ENCODE measurements at places on chromosomes 1 and 21.

GRCh38 chr1:95263450-95263849 lies 29.4 kb downstream of the RWDD3 start:
- DNase-seq, result no peak

DNA sequence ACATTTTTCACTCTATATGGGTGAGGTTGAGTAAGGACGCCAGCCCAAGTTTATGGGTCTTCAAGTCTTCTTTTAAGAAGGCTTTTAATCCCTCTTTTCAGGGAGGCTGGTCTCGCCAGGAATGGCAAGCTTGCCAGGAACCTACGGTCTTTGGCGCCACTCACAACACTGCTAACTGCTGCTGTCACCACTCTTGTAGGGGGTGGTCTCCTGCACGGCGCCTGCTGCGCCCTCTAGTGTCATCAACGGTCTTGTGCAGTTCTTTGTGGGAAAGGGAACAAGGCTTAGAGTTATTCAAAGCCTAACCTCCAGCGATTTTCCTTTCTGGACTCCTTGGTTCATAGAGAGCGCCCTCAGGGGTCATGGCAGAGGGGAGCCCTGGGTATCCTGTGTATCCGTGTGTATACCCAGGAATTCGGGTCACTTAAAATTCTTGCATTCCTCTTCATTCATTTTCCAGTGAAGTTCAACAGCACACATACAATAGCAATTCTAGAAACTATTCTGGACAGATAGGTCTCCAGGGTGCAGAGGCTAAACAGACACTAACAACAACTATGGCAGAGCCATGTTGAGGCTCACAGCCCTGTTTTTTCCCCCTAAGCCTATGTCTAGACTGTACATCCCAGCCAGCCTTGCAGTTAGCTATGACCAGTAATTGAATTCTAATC lies 392.8 kb upstream of the CAMK1G start:
- DNase-seq, result no peak

- no peak for DNase-seq
These were observed 69.2 kb downstream of the LMX1A start for GRCh38 chr1:165287329-165287728.

DNA sequence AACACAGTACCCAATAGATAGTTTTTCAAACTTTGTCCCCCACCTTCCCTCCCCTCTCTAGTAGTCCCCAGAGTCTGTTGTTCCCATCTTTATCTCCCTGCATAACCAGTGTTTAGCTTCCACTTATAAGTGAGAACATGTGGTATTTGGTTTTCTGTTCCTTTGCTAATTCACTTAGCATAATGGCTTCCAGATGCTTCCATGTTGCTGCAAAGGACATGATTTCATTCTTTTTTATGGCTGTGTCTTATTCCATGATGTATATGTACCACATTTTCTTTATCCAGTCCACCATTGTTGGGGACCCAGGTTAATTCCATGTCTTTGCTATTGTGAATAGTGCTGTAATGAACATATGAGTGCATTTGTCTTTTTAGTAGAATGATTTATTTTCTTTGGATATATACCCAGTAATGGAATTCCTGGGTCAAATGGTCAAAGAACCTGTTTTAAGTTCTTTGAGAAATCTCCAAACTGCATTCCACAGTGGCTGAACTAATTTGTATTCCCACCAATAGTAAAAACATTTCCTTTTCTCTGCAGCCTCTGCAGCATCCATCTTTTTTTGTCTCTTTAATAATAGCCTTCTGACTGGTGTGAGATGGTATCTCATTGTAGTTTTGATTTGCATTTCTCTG lies 126.0 kb downstream of the AK5 start:
- no peak for DNase-seq

GRCh38 chr1:167052389-167052788 lies 37.8 kb downstream of the GPA33 start:
- DNase-seq, result no peak

DNA sequence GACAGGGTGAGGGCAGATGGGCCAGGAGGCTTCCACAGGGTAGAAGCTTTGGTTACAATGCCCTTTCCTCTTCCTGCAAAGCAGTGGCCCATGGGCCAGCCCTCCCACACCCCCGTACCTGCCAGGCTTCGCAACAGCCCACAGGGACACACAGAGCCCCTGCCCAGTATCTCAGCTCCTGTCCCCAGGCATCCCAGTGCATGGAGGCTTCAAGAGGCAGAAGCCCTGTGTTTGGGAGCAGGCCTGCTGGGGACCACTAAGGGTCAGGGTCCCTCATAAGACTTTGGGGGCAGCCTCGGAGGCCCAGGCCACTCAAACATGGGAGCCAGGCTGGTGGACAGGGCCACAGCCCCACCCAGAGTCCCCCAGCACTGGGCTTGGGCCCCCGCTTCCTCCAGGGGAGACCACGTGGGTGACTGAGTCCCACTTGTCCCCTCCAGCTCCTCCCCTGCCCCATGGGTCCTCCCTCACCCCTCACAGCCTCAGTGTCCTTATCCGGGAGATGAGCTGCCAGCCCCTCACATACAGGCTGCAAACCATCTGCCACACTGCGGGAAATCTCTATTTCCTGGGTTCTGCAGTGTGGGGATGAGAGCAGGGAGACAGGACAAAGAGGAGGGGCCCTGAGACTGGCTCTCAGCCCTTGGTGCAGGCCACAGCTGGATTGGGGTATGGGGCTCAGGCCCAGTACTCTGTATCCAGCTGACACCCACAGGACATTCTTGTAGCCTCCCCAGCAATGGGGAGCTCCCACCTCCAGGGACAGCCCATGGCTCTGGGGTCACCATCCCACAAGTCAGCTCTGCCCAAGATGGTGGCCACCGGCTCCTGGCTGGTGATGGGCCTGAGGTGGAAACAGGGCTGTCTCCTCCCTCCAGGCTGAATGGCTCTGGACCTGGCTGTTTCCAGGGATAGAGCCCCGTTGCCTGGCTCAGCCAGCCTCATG lies 50.7 kb downstream of the WNT9A start:
- DNase-seq, result peak; percentile 1

GRCh38 chr1:67285780-67286488 lies 21.7 kb upstream of the IL12RB2 start:
- DNase-seq, result no peak

DNA sequence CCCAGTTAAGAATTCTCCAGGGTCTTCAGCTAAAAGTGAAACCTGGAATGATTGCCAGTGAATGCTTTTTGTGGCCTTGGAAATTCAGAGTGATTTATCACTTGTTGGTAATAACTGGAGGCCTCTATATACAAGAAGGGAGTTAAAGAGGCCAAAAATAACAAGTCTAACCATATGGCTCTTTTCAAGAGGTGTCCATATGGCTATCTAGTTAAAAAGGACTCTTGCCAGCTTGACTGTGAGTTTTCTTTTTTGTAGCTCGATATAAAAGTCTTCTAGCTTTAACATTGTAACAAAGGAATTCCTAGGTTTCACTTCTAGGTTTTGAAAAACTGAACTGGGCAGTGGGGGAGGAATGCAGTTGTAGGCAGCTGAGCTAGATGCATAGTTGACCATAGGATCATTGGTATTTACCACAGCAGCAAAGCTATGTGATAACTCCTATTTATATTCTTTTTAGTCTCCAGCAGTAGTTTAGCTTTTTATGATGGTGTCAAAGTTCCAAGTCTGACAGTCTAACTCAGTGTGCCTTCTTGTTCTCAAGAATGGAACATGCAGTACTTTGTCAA lies 44.4 kb downstream of the CACHD1 start:
- DNase-seq, result no peak

- no peak for DNase-seq
These were observed 70.2 kb downstream of the FOXD2 start for GRCh38 chr1:47507881-47508701.

DNA sequence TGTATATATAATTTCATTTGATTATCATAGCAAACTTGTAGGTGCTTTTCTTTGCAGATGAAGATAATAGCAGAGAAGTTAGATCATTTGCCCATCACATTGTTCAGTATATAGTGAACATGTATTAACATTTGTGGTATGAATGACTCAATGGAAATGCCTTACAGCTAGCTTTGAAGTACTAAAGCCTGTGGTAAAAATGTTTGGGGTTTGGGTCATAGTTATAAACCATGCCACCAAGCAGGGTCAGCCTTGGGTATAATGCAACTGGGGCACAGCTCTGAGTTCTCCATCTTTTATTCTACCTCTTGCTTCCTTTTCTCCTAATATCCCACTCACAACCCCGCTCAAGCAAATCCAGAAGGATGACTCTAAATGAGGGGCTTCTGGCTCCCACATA lies 141.6 kb downstream of the KCNT2 start:
- DNase-seq, result no peak

GRCh38 chr1:119778359-119778758 lies 9.7 kb upstream of the HMGCS2 start:
- DNase-seq, result no peak

- DNase-seq, result no peak
These were observed 73.5 kb downstream of the WLS start for GRCh38 chr1:68158837-68159236.

DNA sequence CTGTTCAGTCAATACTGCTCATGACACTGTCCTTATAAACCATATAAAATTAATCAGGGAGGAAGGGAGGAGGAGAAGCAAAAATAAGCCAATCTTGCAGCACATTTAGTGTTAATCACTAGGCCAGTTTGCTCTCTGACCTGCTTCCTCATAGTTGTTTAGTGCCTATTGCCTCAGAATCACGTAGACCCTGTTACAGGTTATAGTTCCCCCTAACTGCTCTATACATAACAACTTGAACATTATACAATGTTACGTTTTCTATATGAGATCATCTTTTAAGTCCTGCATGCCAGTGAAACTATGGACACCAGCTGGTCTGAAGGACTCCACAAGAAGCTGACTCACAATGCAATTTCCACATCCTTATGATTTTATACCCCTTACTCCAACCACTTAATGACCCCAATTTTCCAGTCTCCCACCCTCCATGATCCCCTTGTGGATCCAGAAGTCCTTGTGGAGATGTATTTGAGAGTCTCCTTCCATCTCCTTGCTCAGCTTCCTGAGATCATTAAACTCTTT lies 34.9 kb upstream of the TACSTD2 start:
- no peak for DNase-seq

- no peak for DNase-seq
These were observed 112.9 kb upstream of the SOD1 start for GRCh38 chr21:31546443-31547170.

DNA sequence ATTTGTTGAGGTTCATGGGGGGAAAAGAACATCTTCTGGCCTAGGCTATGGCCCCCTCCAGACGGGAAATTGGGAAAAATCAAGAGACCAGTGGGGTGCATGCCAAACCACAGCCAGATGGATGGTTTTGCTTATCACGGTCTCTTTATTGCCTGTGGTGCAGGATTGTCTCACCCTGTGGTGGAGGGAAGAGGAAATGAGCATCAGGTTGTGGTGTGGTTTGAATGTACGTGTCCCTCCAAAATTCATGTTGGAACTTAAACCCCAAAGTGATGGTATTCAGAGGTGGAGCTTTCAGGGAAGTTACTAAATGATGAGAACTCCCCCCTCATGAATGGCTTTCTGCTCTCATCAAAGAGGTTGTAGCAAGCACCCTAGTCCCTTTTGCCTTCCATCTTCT lies 525.7 kb downstream of the NPHP4 start:
- DNase-seq, result no peak

DNA sequence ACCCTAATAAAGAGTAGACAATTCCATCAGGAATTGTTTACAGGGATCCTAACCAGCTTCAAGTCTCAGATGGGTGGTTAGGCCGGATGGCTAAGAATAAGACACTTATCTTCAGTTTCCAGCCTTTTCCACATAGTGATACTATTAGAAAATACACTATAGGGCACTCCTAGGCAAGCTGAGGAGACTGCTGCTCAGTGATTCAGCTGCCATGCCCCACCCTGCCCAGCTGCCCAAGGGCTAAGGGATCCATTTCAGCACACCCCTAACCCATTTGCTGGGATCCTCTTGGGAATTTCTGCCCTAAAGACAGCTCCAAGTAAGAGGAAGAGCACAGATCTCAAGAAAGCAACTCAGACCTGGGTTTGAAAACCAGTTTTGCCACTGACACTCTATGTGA lies 31.9 kb downstream of the PLPP3 start:
- DNase-seq, result no peak

GRCh38 chr1:154883919-154884868 lies 14.1 kb upstream of the KCNN3 start:
- DNase-seq, result no peak

GRCh38 chr1:69491416-69491815 lies 76.3 kb upstream of the LRRC7 start:
- no peak for DNase-seq

- DNase-seq, result no peak
These were observed 54.5 kb upstream of the PPM1J start for GRCh38 chr1:112769611-112770010.

GRCh38 chr1:163147019-163147418 lies 55.7 kb downstream of the RGS5 start:
- no peak for DNase-seq

GRCh38 chr1:234169161-234169849 lies 204.0 kb upstream of the COA6 start:
- no peak for DNase-seq
